Activated CD4-positive, alpha-beta T cell treated with anti-CD3 and anti-CD28 coated beads, Interleukin-2, amount 10 ng/mL, durations not matched to agents 7 days and 5 days (primary cell): ENCODE measurements at places on chromosomes 11 and 22.

DNA sequence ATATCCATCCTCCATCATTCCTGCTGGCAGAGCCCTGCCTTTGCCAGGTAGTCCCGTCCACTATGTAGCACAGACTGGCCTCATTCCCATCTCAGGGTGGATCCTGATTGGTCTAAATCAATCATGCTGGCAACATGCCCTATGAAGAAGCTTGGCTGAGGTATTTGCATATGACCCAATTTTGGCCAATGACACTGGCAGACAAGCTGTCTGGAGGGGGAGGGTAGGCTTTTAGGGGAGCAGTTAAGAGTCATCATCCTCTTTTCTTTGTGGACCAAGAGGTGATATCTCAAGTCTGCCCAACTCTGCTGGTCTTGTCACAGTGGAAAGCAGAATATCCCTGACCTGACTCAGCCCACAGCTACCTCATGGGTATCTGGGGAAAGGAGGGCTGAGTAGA is 5.1 kb downstream of the CCDC89 start:
- DNase-seq: no peak

GRCh38 chr11:3902441-3902840 is 47.0 kb downstream of the STIM1 start:
- no peak for DNase-seq

GRCh38 chr11:118265954-118266353 is 1.9 kb upstream of the MPZL2 start:
- no peak for DNase-seq

GRCh38 chr11:118610225-118610772 is 2.9 kb downstream of the PHLDB1 start:
- DNase-seq: no peak
